ENCODE measurements at places on chromosomes 5 and 9.

DNA sequence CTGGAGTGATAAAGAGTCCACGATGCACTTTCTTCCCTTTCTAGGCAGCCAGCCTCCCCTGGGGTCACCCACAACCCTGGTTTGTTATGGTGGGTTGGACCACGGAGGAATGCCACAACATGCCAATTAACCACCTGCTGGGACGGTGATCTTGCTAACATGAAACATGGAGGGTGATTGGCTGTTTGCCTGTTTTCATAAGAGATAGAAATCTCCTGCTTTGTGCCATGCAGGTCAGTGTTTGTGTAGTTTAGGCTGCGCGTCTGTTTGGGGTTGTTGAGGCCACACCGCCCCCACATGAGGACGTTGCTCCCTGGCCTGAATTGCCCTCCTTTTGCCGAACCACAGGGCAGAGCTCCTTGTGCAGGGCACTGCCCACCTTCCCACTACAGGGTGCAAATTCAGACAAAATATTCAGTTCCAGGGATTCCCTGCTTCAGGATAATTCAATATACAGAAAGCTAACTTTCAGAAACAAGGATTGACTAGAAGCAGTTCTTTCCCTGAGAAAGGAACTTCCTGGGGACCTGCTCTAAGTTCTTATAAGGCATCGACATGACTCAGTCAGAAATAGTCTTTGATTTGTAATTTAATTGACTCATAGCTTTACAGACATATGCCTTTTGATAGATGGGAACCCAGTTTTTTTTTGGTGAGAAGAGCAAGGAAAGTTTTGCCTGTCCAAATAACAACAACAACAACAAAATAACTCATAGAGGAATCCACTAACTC lies 427.6 kb downstream of the GADD45G start:
- DNase-seq: no peak

GRCh38 chr5:54363669-54364068 lies 53.3 kb upstream of the ARL15 start:
- no peak for DNase-seq

- no peak for DNase-seq
Observed at GRCh38 chr9:91034976-91035824, 233.6 kb downstream of the SYK start.

DNA sequence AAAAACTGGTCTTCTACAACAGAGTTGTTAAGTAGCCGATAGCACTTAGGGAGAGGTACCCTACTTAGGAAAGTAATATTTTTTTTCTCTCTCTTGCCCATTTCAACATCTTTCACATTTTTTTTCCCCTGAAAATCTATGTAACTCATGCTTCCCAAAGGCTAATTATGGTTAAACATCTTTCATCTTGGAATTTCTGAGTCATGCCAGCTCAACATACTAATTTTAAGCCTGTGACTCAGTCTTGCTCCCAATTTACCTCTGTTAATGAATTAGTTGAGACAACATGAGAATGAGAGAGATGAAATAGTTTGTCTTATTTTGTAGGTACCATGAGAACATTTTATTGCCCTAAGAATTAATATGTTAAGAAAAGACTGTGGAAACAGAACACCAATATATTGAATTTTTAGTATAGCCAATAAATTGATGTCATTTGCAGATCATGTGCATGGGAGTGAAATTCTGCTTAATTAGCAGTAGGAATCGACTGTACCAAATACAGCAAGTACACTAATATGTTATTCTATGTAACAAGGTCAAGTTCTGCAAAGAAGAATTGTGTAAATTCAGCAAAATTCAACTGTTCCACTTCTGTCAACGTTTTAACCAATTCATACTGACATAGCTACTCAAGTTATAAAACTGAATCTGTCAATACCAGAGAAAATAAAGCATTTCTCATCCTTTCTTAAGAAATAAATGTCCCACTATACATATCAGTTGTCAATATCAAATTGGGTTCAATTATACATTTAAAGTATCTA lies 550.0 kb downstream of the PTPRD start:
- no peak for DNase-seq

- DNase-seq: no peak
Observed at GRCh38 chr9:14471041-14471440, 157.1 kb upstream of the NFIB start.

DNA sequence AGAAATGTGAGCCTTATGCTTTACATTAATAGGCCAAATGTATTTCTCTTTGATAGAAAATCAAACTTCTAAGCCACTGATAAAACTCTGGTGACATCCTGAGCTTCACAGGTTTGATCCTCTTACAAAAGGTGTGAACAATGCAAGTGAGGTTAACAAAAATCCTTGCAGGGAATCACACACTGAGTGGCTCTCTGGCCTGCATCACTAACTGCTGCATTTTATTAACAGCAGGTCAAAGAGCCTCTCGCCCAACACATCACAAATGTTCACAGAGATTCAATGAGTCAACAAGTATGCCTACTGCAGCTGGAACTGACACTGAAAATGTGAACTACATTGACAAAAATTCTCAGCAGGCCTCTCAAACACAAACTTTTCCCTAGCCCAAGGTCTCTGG lies 122.3 kb downstream of the SEMA5A start:
- no peak for DNase-seq

- DNase-seq: no peak
Observed at GRCh38 chr9:101463397-101463796, 27.8 kb upstream of the ALDOB start.

GRCh38 chr5:178176791-178177190 lies 10.4 kb downstream of the GMCL2 start:
- DNase-seq: no peak

DNA sequence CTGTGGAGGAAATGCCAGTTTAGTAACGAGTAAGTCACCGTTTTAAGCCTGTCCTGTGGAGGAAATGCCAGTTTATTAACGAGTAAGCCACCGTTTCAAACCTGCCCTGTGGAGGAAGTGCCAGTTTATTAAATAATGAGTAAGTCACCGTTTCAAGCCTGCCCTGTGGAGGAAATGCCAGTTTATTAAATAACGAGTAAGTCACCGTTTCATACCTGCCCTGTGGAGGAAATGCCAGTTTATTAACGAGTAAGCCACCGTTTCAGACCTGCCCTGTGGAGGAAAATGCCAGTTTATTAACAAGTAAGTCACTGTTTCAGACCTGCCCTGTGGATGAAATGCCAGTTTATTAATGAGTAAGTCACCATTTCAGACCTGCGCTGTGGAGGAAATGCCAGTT lies 18.9 kb upstream of the PDCD6 start:
- no peak for DNase-seq

DNA sequence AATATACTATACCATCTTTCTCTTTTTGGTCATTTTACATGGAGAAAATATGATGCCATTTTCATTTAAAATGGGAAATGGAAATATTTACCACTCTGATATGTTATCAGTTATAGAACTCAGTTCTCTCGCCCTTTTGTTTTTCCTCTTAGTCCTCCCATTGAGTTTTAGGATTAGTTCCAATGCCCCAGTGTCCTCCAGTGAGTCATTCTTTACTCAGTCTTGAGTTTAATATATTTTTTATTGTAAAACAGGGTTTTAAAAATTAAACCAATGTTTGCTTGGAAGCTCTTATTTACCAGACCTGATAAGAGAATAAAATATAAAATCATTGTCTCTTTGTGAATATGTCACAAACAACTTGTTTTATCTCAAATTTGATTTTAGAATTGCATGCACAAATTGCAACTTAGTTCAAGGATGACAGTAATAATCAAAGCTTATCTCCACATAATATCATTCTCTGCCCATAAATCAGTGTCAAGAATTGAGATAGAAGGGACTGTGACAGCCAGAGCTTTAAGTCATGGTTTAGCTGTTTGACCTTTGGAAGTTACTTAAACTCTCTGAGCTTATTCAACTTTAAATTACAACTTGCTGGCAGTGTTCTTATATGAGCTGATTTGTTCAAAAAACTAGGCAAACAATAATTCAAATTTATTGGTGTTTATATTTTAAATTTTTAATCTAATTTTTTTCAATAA lies 166.4 kb downstream of the PAM start:
- no peak for DNase-seq

GRCh38 chr5:81513982-81514381 lies 120.0 kb upstream of the ACOT12 start:
- DNase-seq: no peak

DNA sequence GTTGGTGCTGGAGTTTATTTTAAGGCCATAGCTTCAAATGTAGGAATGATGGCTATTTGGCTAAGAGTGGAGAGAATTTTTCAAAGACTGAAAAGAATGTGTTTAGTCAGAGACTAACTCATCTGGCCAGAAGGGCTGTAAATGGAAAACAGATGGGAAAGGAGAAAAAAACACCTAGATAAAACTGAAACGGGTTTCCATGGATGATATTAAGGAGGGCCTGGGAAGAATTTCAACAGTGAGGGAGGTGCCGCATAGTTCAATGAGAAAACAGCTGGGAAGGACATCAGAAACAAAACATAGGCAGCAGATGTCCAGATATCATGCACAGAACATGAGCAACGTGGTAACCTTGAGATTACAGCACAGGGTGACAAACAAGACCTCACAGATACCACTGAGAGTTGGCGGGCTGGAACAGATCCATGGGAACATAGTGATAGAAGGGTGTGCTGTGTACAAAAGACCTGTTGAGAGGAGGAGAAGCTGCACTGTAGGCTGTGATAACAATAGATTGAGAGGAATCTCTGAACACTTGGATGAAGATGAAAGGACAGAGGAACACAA lies 31.2 kb upstream of the RAD23B start:
- no peak for DNase-seq

DNA sequence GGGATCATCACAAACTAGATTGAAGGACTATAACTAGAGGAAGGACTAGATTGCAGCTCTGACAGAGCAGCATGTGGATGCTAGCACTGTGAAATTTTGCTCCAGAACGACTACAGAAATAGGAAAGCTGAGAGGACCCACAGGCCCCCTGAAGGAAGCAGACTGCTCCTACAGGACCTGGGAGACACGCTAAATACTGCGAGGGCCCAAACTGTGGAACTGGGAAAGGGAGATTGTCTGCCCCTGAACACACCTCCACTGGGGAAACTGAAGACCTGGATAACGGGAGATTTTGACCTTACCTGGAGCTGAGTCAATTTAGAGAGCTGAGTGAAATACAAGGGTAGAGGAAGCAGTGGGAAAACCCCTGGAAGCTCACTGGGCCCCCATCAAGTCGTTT lies 19.2 kb downstream of the TRIM36 start:
- no peak for DNase-seq

- DNase-seq: no peak
Observed at GRCh38 chr5:112156211-112156610, 262.9 kb downstream of the EPB41L4A start.

DNA sequence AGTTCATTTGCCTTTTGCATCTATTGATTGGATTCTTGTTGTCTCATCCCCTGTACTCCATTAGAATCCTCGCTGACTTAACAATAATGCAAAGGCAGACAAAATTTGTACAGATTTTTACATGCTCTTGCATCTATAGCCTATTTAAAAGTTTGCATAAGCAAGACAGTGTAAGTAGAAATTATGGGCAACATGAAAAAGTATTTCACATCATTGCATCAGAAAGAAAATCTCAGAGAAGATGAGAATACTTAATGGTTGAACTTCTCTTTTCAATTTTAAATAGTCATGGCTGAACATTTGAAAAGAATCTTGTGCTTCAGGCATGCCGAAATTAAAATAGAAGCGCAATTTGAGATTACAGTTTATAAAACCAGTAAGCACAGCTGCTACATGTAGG lies 226.4 kb downstream of the EFNA5 start:
- no peak for DNase-seq

GRCh38 chr9:114409103-114409780 lies 21.5 kb upstream of the AKNA start:
- no peak for DNase-seq

DNA sequence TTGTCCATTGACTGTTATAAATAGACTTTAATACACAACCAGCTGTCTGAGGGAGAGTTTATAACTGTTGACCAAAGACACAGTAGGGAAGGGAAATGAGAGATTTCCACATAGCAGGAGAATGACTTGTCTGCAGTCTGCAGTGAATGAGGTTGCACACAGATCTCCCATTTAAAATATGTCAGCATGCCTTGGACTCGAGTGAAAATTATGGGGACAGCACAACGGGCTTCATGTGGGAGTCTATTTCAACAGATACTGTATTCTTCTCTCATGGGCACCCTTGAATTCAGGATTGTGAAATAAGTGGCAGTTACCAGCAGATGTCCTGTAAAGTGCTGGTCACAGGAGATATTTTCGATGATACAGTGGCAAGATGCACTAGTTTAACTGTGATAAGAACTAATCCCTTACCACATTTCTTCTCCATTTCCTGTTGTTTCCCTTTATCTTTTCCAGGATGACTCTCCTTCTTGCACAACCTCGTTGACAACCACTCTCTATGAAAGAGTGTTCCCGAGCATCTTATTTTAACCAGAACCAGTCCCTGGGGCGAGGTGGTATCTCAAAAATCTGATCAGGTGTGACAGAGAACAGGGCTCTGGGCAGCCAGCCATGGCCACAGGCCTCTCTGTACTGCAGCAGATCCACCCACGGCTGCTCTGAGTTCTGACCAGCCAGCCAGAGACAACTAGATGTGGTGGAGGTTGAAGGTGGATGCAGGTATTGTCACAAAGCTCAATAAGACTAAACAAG lies 51.5 kb upstream of the MAP3K1 start:
- no peak for DNase-seq

Measured in stimulated activated CD4-positive, alpha-beta T cell treated with anti-CD3 and anti-CD28 coated beads, Interleukin-15, amount 100 ng/mL, for 24 hours (primary cell).